Spleen (tissue), 13 donors: ENCODE measurements at places on chromosomes 5 and 9. TPM values are rescaled to one million over a fixed set of nuclear protein-coding genes. Genes with fewer than 3 reads are reported as not detected.

ZNF782 gene
- 18.0 TPM for total RNA-seq

PCDHB13 gene
- total RNA-seq = 4.8 TPM

SLIT3 gene
- 12.6 TPM for total RNA-seq

ADAM19 gene
- 45.8 TPM for total RNA-seq

EQTN gene
- not detected for total RNA-seq

DNA sequence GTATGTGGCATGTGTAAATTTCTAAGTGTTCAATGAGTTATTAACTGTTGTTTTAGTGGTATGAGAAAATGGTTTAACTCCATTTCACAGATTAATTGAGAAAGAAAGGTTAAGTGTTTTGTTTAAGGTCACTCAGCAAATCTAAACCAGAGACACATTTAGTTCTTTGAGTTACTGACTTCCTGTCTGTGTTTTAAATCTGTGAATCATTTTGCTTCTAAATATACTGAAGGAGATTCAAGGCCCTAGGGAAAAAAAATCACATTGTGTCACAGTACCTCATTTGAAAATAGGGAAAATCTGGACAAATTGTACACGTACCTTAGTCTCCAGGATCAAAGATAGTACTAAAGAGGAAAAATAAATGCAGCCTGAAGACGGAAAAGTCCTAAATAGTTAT is 368.2 kb downstream of the TMEM161B start:
- H3K27ac ChIP-seq = peak overlapping the region; percentile 58
- H3K4me3 ChIP-seq = no peak overlapping the region
- DNase-seq = no peak
- H3K4me1 ChIP-seq = peaks cover 7% of the 10 kb centered on the region
- H3K27me3 ChIP-seq = no peaks in the 10 kb centered on the region

SPINK6 gene
- total RNA-seq = not detected

- no peaks in the 10 kb centered on the region for H3K36me3 ChIP-seq
- H3K27me3 ChIP-seq = no peaks in the 10 kb centered on the region
- no peaks in the 10 kb centered on the region for H3K4me1 ChIP-seq
- no peak overlapping the region for H3K4me3 ChIP-seq
- DNase-seq = no peak
These were observed 114.1 kb upstream of the RIOK2 start for GRCh38 chr5:97297063-97297703.

DNA sequence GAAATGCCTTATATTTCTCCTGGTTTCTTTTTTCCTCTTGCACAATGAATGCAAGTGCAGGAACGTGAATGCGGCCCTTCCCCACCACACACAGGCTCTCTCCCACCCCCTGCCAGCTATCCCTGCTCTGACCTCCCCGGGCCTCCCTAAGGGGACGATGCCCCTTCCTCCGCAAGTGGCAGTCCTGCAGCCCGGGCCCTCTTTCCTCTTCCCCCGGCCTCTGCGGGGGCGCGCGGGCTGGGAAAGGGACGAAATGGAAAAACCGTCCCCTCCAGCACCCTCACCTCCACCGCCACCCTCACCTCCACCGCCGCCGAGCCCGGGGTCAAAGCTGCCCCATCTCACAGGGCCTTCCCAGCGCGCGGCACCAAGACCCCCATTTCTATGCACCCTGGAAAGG is 44.7 kb downstream of the GAS1 start:
- peaks cover 56% of the 10 kb centered on the region for H3K27me3 ChIP-seq
- no peak overlapping the region for H3K27ac ChIP-seq
- H3K36me3 ChIP-seq = no peaks in the 10 kb centered on the region
- no peaks in the 10 kb centered on the region for H3K4me1 ChIP-seq
- peak overlapping the region; percentile 9 for H3K4me3 ChIP-seq

- no peaks in the 10 kb centered on the region for H3K36me3 ChIP-seq
- DNase-seq = no peak
- no peaks in the 10 kb centered on the region for H3K27me3 ChIP-seq
- H3K4me1 ChIP-seq = no peaks in the 10 kb centered on the region
These were observed 228.5 kb downstream of the ENC1 start for GRCh38 chr5:74412066-74412465.

GRCh38 chr5:80142996-80143395 is 107.8 kb downstream of the THBS4 start:
- no peak overlapping the region for H3K27ac ChIP-seq
- DNase-seq = no peak
- H3K4me1 ChIP-seq = peaks cover 86% of the 10 kb centered on the region
- H3K36me3 ChIP-seq = no peaks in the 10 kb centered on the region
- H3K4me3 ChIP-seq = no peak overlapping the region
- H3K27me3 ChIP-seq = no peaks in the 10 kb centered on the region

OGN gene
- total RNA-seq = 0.79 TPM

- no peak for DNase-seq
- H3K4me1 ChIP-seq = no peaks in the 10 kb centered on the region
- no peaks in the 10 kb centered on the region for H3K27me3 ChIP-seq
- H3K36me3 ChIP-seq = no peaks in the 10 kb centered on the region
- no peak overlapping the region for H3K27ac ChIP-seq
- no peak overlapping the region for H3K4me3 ChIP-seq
These were observed 364.4 kb downstream of the CSNK1G3 start for GRCh38 chr5:123876276-123876790.

GRCh38 chr5:989961-990530 is 18.6 kb upstream of the NKD2 start:
- no peaks in the 10 kb centered on the region for H3K36me3 ChIP-seq
- H3K4me3 ChIP-seq = no peak overlapping the region
- H3K4me1 ChIP-seq = peaks cover 44% of the 10 kb centered on the region
- H3K27me3 ChIP-seq = no peaks in the 10 kb centered on the region
- DNase-seq = no peak

OR1Q1 gene
- total RNA-seq = not detected

DNA sequence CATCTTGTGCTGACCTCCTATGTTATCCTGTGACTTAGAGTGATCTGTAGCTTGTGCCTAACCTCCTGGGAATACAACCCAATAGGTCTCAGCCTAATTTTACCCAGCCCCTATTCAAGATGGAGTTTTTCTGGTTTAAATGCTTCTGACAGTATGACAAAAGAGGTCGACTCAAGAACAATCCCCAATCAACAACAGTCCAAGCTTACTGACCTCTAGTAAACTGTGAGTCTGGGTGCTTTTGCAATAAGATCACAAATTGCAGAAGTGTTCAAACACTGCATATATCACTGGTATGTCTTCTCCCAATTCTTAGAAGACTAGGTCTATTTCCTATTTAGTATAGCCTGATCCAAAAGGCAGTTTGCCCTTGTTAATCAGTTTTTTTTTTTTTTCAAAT is 323.5 kb upstream of the PTGER4 start:
- no peaks in the 10 kb centered on the region for H3K27me3 ChIP-seq
- no peak overlapping the region for H3K27ac ChIP-seq
- no peak overlapping the region for H3K4me3 ChIP-seq
- no peaks in the 10 kb centered on the region for H3K36me3 ChIP-seq
- DNase-seq = no peak

DNA sequence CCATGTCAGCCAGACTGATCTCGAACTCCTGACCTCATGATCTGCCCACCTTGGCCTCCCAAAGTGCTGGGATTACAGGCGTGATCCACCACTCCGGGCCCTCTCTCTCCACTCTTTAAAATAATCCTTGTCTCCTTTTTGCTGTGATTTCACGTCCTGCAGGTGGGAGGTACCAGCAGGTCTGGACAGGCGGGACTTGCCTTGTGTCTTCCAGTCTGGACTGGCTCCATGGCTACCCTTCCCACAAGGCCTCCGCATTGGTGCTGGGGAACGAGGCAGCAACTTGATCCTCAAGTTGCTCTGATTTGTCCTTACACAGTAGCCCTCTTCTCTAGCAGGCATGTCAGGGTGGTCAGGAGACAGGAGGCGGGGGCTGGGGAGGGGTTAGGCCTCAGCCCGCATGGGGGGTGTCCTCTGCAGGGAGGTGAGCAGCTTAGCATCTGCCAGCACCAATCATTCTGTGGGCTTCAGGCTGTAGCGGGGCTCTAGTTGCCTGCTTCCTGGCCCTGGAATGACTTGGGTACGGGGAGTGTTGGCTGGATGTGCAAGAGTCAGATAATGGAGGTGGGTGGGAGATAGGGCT is 54.3 kb downstream of the TENT4A start:
- peaks cover 4% of the 10 kb centered on the region for H3K4me1 ChIP-seq
- H3K36me3 ChIP-seq = no peaks in the 10 kb centered on the region
- no peak for DNase-seq
- H3K27me3 ChIP-seq = no peaks in the 10 kb centered on the region
- no peak overlapping the region for H3K27ac ChIP-seq

NEUROG1 gene
- not detected for total RNA-seq

GRCh38 chr5:179160584-179160983 is 100.4 kb downstream of the ZNF354C start:
- no peak overlapping the region for H3K4me3 ChIP-seq
- DNase-seq = no peak
- H3K27me3 ChIP-seq = no peaks in the 10 kb centered on the region
- no peak overlapping the region for H3K27ac ChIP-seq
- peaks cover 5% of the 10 kb centered on the region for H3K36me3 ChIP-seq

PRSS3 gene
- not detected for total RNA-seq

DNA sequence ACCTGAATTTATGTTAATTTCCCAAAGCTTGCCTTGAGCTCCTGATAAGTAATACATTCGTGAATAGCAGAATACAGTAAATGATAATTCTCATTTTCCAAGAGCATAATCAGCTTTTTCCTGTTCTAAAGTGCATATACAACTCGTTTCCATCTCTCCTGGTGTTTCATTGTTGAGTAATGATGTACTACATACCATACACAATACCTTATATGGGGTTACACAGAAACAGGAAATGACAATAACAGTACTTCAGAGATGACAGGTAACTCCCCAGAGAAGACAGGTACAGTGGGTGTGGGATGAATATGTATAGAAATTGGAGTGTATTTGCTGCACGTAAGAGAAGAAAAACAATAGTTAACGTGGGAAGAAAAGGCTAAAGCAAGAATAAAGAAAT is 287.1 kb downstream of the TENT4A start:
- H3K4me1 ChIP-seq = no peaks in the 10 kb centered on the region
- no peak for DNase-seq
- H3K27me3 ChIP-seq = no peaks in the 10 kb centered on the region

ROPN1L gene
- total RNA-seq = 27.9 TPM

DNA sequence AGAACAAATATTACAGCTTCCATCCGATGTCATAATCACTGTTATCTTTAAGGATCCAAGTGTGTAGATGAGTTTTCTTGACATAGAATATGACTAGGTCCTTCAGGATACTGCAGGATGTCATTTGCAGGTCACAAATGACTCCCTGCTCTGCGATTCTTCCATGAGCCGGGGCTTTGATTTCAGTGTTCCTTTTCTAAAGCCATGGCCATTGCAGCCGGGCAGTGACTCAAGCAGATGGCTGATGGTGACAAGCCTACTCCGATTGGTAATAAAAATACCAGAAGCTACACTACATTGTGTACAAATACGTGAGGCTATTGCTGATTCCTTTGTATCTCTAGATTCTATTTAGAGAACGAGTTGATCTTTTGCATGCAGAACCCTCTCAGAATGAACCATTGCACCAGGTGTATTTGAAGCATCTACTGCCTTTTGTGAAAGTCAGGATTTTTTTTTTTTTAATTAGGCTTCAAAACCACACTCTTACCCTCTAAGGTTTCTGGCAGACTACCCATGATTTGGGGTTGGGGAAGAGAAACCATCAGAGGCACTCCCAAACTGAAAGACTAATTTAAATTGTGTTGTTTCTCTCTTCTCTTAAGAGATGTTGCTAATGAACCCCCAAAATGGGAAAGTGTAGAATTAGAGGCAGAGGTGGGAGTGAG is 271.0 kb upstream of the ADRA1B start:
- no peaks in the 10 kb centered on the region for H3K27me3 ChIP-seq
- H3K4me1 ChIP-seq = no peaks in the 10 kb centered on the region
- H3K27ac ChIP-seq = no peak overlapping the region
- no peak for DNase-seq
- no peaks in the 10 kb centered on the region for H3K36me3 ChIP-seq
- no peak overlapping the region for H3K4me3 ChIP-seq

DNA sequence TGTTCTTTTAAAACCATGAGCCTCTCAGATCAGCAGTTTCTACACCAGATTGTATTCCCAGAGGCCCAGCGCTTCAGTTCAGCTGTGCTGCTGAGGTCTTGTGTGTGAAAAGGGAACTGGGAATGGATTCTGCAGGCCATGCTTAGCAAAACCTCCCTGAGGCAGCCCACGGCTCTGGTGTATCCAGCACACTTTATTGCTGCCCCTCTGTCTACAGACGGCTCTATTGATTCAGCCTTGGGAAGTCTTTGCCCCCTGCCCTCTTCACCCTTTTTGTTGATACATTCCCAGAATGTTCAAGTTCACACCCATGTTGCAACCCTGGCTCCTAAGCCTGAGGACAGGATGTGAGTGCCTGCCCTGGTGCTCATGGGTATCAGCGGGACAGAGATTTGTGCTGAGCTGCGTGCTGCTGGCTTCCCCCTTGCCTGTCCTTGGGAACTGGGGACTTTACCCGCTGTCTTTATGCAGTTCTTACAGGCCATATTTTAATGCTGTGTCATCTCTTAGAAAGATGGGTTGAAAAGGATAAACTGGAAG is 37.3 kb downstream of the ARHGAP26 start:
- no peak for DNase-seq
- peak overlapping the region; percentile 43 for H3K27ac ChIP-seq
- no peaks in the 10 kb centered on the region for H3K36me3 ChIP-seq
- peaks cover 100% of the 10 kb centered on the region for H3K4me1 ChIP-seq

GRCh38 chr5:95035891-95036685 is 248.8 kb downstream of the MCTP1 start:
- DNase-seq = no peak
- H3K4me3 ChIP-seq = no peak overlapping the region
- no peaks in the 10 kb centered on the region for H3K36me3 ChIP-seq

ARL14EPL gene
- not detected for total RNA-seq

GRCh38 chr5:119681734-119682133 is 52.4 kb downstream of the FAM170A start:
- H3K4me1 ChIP-seq = no peaks in the 10 kb centered on the region
- no peak overlapping the region for H3K27ac ChIP-seq
- DNase-seq = no peak
- no peaks in the 10 kb centered on the region for H3K36me3 ChIP-seq

PTAR1 gene
- total RNA-seq = 66.7 TPM

TEK gene
- total RNA-seq = 54.3 TPM

DNA sequence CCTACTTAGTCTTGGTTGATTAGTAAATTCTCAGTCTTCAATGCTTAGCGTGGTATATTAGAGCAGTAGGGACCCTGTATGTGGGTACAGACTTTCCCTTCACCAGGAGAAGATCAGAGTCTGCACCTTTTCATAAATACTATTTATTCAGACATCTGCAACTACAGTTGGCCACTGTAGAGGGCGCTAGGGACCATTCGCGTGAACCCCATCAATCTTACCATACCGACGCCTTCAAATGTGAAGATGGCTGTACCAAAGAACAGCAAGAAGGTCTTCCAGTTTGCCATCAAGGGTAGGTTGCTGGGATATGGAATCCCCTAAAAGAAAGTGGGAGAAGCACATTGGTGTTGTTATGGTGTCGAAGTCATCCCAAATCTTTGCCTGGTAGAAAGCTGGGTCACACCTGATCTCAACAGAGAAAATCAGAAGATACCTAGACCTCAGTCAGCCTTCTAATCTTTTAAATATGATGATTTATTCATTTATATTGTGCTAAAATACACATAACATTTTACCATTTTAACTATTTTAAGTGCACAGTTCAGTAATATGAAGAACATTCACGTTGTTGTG is 19.1 kb downstream of the SLC36A3 start:
- DNase-seq = no peak
- no peaks in the 10 kb centered on the region for H3K27me3 ChIP-seq

GRCh38 chr9:20573023-20573422 is 49.3 kb downstream of the MLLT3 start:
- no peaks in the 10 kb centered on the region for H3K36me3 ChIP-seq
- H3K4me1 ChIP-seq = peaks cover 9% of the 10 kb centered on the region
- DNase-seq = no peak
- H3K27ac ChIP-seq = no peak overlapping the region
- H3K4me3 ChIP-seq = no peak overlapping the region

ADGRV1 gene
- 0.20 TPM for total RNA-seq

- no peaks in the 10 kb centered on the region for H3K36me3 ChIP-seq
- H3K27me3 ChIP-seq = no peaks in the 10 kb centered on the region
These were observed 343.2 kb downstream of the ZNF608 start for GRCh38 chr5:124403281-124403680.
